ENCODE measurements at places on chromosomes 2 and 18.

DNA sequence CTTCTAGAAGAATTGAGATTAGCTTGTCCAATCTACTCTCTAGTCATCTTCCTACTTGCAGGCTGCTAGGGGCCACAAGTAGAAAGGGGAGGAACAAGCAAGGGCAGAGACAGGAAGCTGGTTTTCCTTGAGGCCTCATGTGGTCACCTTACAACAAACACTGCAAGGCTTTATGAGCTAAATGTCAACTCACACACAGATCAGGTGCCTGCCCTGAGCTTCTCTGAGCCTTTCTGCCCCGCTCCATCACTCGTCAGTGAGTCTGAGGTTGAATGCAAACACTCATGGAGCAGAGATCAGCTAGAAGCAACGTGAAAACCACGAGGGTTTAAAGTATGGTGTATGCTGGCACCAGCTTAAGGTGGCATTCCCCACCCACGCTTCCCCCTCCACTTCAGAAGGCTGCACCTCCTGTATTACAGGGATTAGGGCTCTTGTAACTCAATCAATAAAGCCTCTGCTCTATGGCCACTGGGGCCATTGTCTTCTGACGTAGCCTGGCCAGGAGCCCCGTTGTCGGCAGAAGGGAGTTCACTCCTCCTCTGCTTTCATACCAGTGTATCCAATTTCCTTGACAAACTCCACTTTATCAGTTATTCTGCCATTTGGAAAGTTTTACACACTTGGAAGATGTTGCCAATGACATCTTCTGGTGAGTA lies 5.4 kb upstream of the CRYGC start:
- no peak for DNase-seq

- no peak for DNase-seq
Observed at GRCh38 chr2:189959450-189959849, 103.1 kb downstream of the MSTN start.

DNA sequence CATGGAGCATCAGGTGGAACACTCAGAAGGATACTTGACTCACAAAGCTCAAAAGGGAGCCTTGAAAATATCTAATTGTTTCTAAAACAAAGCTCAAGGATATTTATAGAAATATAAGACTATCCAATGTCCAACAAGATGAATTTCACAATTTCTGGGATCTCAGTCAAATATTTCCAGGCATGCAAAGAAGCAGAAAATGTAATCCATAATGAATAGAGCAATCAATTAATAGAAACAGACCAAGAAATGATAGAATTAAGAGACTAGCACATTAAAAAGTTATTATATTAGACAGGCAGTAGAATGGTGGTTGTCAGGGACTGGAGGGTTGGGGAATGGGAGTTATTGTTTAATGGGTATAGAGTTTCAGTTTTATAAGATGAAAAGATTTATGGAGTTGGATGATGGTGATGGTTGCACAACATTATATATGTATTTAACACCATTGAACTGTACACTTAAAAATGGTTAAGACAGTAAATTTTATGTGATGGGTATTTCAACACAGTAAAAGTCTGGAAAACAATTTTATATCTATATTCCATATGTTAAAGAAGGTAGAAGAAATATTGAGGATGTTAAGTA lies 189.9 kb upstream of the PIEZO2 start:
- DNase-seq: no peak

GRCh38 chr2:240604291-240604938 lies 17.9 kb downstream of the CAPN10 start:
- DNase-seq: no peak

GRCh38 chr2:199490049-199490448 lies 32.3 kb upstream of the SATB2 start:
- no peak for DNase-seq

GRCh38 chr2:139067874-139068273 lies 287.7 kb upstream of the NXPH2 start:
- no peak for DNase-seq

- DNase-seq: no peak
Observed at GRCh38 chr2:126749537-126749936, 93.6 kb downstream of the GYPC start.

DNA sequence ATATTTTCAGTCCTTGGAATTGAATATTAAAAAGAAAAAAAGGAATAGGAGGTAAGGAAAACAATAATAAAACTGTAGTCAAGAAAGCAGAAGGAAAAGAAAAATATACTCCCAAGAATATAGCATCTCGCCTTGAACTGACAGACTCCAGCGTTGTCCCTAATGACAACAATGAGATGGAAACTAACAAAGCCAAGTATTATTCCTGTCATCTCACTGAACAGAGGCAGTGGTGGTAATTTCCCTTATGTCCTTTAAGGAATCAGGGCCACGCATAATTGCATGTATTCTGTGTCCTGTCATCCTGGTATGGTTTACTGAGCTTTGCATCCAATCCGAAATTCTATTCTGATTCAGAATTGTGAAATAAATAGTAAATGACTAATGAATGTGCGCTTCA lies 158.9 kb downstream of the LRRTM4 start:
- DNase-seq: no peak

GRCh38 chr2:241122376-241123002 lies 20.4 kb upstream of the MTERF4 start:
- DNase-seq: no peak

DNA sequence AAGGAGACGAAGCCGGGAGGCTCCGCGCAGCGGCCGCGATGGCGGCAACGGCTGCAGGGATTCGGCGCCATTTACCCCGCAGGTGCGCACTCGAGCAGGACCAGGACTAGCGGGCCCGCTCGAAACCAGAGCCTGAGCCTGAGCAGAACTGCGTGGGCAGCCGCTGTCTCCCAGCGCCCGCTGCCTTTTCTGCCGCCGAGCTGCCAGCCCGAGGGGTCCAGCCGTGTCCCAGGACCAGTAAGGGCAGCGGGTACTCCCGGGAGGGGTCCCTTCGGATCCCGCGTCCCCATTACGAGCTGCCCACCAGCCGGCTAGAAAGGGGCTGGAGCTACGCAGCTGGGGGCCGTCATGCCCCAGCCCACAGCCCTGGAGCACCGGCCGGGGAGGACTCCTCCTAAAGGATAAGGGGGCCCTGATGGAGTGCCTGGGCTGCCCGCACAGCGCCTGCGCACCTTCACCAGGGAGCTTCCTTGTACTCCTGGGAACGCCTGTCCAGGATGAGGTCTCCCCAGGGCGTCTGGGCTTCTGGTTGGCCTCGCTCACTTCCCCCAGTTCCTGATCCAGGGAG lies 9.9 kb downstream of the ALPP start:
- DNase-seq: no peak

GRCh38 chr2:1521878-1522830 lies 108.9 kb downstream of the TPO start:
- no peak for DNase-seq

GRCh38 chr2:34179511-34179910 lies 580.4 kb upstream of the FAM98A start:
- no peak for DNase-seq

- no peak for DNase-seq
Observed at GRCh38 chr2:174591740-174592139, 5.9 kb downstream of the WIPF1 start.

DNA sequence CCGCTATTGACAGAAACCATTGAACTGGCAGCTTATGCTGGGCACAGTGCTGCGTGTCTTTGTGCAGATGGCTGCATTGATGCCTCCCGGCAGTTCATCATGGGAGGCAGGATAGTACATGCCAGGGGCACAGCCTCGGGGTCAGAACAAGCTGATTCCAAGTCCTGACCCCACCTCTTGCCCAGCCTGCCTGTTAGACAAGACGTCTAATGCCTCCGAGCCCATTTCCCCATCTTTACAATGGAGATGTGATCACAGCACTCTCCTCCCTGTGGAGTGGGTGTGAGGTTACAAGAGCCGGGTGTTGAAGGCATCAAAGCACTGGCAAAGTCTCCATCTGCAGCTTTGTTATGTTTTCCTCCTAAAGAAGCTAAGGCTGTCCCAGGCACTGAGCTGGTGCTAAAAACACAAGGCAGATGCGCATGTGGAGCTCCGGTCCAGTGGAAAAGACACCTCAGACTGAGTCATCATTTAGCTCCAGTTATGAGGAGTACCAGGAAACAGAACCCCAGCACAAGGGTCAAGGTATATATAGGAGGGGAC lies 125.7 kb upstream of the EPAS1 start:
- DNase-seq: no peak

- no peak for DNase-seq
Observed at GRCh38 chr2:60104514-60105505, 448.6 kb downstream of the BCL11A start.

GRCh38 chr2:174120346-174120745 lies 128.0 kb downstream of the OLA1 start:
- DNase-seq: no peak

- no peak for DNase-seq
Observed at GRCh38 chr18:26700201-26700600, 151.8 kb upstream of the KCTD1 start.

- no peak for DNase-seq
Observed at GRCh38 chr2:70668432-70668831, 99.6 kb downstream of the ADD2 start.

GRCh38 chr2:173957517-173957916 lies 7.7 kb downstream of the SP3 start:
- no peak for DNase-seq

GRCh38 chr18:13836559-13836958 lies 12.6 kb downstream of the MC5R start:
- no peak for DNase-seq

DNA sequence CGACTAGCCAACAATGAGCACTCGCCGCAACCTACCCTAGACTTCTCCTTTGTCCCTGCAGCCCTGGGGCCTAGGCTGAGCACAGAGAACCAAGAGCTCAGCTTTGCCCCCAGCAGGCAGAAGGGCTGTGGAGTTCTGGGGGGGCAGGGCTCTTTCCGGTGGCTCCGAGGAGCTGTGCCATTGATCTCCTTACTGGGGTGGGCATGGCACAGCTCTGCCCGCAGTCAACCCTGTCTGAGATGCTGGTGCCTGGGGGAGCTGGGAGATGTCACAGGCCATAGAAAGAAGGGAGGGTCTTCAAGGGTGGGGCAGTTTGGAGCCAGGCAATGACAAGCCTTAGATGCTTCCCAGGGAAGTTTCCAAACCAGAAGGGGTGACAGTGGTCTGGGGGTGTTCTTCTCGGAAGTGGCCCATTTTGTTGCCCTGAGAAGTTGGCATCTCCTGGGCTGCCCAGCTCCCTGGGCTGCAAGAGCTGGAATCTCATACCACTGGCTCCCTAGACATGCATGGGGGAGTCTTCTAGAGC lies 14.1 kb upstream of the GPR55 start:
- no peak for DNase-seq

- DNase-seq: no peak
Observed at GRCh38 chr18:73724958-73725357, 422.7 kb downstream of the FBXO15 start.

DNA sequence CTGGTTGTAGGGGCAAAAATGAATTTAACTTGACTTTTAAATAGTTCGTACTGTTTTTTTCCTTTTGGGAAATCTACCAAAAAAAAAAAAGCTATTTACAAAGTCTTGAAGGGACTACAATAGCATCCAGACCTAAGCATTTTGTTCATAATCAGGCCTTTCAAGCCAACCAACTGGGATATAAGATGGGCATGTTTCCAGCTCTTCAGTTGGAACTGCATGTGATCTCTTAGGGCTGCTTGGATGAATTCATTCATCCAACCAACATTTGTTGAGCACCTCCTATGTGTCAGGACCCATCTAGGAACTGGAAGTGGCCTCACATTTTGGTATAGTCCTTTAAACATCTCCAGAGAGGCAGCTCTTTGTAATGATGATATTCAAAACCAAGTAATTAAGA lies 98.6 kb downstream of the AAK1 start:
- no peak for DNase-seq

GRCh38 chr2:80303909-80304837 lies at the start of gene LRRTM1:
Gene LRRTM1, minus strand, starts transcription at chr2:80304752. Its CDS starts 933 bp downstream, at chr2:80303819.
- no peak for DNase-seq

GRCh38 chr2:239143858-239144712 lies 256.7 kb downstream of the HDAC4 start:
- no peak for DNase-seq

GRCh38 chr2:175984846-175985245 lies 17.2 kb downstream of the LNPK start:
- no peak for DNase-seq

GRCh38 chr2:203177361-203177760 lies 61.5 kb upstream of the CYP20A1 start:
- no peak for DNase-seq

- no peak for DNase-seq
Observed at GRCh38 chr2:213034585-213034984, 116.8 kb downstream of the IKZF2 start.

GRCh38 chr2:134736167-134736880 lies 17.5 kb upstream of the TMEM163 start:
- DNase-seq: no peak

DNA sequence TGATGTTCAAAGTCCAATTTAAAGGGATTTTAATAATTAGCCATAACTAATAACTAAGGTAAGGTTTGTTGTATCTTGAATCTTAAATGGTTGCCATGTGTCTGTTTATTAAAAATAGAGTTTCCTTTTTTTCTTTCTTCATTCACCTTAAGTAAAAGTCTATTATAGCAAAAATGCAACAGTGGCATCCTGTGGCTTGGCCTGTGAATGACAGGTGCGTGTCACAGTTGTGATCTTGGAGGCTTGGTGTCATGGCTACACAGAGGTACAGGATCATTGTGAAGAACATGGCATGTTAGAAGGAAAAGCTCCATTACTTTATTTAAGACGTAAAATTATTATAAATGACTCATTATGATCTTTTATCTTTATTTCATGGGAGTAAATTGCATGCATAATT lies 246.1 kb downstream of the BCL2 start:
- no peak for DNase-seq

- no peak for DNase-seq
Observed at GRCh38 chr2:216758256-216759155, 63.2 kb upstream of the IGFBP5 start.

GRCh38 chr2:24220554-24221291 lies 45.9 kb downstream of the FAM228A start:
- no peak for DNase-seq

DNA sequence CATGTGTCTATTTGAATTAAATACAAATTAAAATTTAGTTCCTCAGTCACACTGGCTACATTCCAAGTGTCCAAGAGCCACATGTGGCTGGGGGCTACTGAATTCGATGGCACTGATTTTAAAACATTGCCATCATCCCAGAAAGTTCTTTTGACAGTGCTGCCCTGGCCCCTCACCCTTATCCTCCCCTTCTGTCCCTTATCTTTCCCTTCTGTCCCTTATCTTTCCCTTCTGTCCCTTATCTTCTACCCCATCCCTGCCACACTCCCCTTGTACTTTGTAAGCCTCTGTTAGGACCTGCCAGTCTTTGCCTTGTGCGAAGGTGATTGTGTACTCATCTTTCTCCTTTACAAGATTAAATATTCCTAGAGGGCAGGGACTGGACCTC lies 85.2 kb downstream of the DNMT3A start:
- DNase-seq: no peak

DNA sequence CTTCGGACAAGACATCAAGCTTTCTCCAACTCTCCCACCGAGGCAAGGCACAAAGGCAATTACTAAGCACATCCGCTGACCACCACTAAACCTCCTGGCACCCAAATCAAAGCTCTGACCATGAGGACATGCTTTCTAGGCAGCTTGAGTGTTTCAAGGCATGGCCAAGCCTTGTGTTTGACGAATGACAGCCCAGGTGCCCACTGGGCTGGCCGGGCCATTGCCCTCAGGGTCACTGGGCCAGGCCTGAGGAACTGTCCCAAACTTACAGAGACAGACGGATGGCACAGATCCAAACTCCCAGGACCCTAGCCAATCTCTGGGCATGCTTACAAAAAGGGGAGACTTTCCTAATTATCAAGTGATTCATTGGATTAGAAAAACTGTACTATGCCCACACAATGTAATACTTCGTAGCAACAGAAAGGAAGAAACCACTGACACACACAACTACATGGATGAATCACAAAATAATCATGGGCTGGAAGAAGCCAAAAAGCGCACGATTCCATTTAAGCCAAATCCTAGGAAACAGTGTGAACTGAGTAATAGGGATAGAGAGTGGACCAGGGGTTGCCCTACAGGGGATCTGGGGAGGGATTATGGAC lies 20.2 kb downstream of the CRACDL start:
- DNase-seq: no peak

Data from activated T-helper 1 cell treated with anti-CD3 and anti-CD28 coated beads, Interleukin-2, amount 50 U/mL, for 16 hours (primary cell).